Liver (tissue), 10 donors: ENCODE measurements at places on chromosomes 4 and X. TPM values are rescaled to one million over a fixed set of nuclear protein-coding genes. Genes with fewer than 3 reads are reported as not detected.

ARHGAP4 gene
- 12.5 TPM for total RNA-seq

RBMX2 gene
- total RNA-seq = 5.5 TPM

ERVMER34-1 gene
- total RNA-seq = under 0.01 TPM

GAGE12E gene
- total RNA-seq = not detected

CORIN gene
- 0.23 TPM for total RNA-seq

TCEAL2 gene
- not detected for total RNA-seq

TLR2 gene
- total RNA-seq = 15.6 TPM

DNA sequence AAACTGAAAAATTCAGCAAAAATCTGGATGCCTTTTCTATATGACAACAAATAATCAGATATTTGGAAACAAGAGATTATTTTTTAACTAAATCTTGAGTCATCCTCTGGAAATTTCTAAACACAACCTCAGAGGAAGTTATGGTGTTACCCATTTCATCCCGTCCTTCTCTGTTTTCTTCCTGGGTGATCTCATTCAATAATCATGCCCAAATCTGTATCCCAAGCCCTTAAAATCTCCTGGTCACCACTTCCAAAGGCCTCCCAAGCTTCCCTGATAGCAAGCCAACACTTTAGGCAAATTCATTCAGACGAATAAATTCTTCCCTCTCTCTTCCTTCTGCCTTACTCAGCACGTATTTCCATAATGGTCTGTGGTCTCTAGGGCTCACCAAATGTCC, 9.7 kb upstream of the SORCS2 start:
- peaks cover 1% of the 10 kb centered on the region for H3K27me3 ChIP-seq
- no peak overlapping the region for H3K27ac ChIP-seq
- H3K4me3 ChIP-seq = no peak overlapping the region
- no peaks in the 10 kb centered on the region for H3K36me3 ChIP-seq
- H3K4me1 ChIP-seq = no peaks in the 10 kb centered on the region

- H3K4me1 ChIP-seq = no peaks in the 10 kb centered on the region
- H3K4me3 ChIP-seq = no peak overlapping the region
- no peak for DNase-seq
Measured at GRCh38 chr4:56626963-56627362, 54.1 kb downstream of the HOPX start.

GRCh38 chrX:103373581-103373980, 2.8 kb upstream of the BEX3 start:
- no peaks in the 10 kb centered on the region for H3K4me1 ChIP-seq
- DNase-seq = no peak
- no peaks in the 10 kb centered on the region for H3K36me3 ChIP-seq

GRCh38 chr4:56271131-56271530, 116.2 kb downstream of the AASDH start:
- no peak overlapping the region for H3K27ac ChIP-seq
- no peaks in the 10 kb centered on the region for H3K36me3 ChIP-seq
- H3K27me3 ChIP-seq = no peaks in the 10 kb centered on the region
- no peak for DNase-seq
- H3K4me3 ChIP-seq = no peak overlapping the region

DNA sequence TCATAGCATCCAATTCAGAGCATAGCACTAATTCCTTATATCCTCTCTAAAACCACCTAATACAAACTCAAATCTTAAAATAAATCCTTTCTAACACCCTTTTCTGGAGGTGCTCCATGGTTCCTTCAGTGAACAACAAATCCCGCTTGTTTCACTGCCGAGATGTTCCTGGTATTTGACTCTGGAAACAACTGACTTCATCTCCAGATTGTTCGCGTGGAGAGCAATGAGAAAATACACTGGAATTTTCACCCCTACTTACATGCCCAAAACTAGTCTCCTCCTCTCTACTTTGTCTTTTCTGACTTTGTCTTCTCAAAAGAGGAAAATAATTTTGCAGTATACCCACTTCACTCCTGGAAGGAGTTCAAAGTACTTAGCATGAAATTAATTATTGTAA, 129.0 kb downstream of the PLS3 start:
- no peaks in the 10 kb centered on the region for H3K36me3 ChIP-seq
- H3K4me1 ChIP-seq = peaks cover 6% of the 10 kb centered on the region

GRCh38 chr4:98474408-98474844, 184.0 kb downstream of the TSPAN5 start:
- no peaks in the 10 kb centered on the region for H3K36me3 ChIP-seq
- DNase-seq = no peak
- no peak overlapping the region for H3K27ac ChIP-seq
- no peaks in the 10 kb centered on the region for H3K4me1 ChIP-seq

DNA sequence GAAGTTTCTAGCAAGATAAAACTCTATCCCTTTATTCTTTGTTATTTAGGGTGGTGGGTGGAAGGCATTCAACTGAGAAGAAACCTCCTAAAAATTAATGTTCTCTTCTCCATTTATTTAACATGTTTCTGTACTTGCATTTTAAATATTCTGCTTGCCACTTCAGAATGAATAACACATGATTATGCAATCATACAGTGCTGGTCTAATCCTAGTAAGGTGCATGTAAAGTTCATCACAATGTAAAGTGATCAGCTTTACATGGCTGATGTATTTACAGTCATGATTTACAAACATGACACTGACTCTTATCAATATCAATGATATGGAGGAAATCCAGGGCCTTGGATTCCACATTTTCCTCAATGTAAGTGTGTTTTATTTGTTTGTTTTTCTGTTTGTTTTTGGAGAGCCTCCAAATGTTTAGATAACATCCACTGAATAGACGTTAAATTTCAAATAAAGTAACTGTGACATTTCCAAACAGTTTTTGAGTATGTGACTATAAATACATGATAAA, 342.1 kb upstream of the CTSO start:
- no peaks in the 10 kb centered on the region for H3K4me1 ChIP-seq
- no peak overlapping the region for H3K27ac ChIP-seq
- no peaks in the 10 kb centered on the region for H3K36me3 ChIP-seq

- no peak overlapping the region for H3K4me3 ChIP-seq
- no peaks in the 10 kb centered on the region for H3K27me3 ChIP-seq
- H3K36me3 ChIP-seq = no peaks in the 10 kb centered on the region
- H3K4me1 ChIP-seq = no peaks in the 10 kb centered on the region
Measured at GRCh38 chr4:31104043-31104442, 383.9 kb downstream of the PCDH7 start.

DNA sequence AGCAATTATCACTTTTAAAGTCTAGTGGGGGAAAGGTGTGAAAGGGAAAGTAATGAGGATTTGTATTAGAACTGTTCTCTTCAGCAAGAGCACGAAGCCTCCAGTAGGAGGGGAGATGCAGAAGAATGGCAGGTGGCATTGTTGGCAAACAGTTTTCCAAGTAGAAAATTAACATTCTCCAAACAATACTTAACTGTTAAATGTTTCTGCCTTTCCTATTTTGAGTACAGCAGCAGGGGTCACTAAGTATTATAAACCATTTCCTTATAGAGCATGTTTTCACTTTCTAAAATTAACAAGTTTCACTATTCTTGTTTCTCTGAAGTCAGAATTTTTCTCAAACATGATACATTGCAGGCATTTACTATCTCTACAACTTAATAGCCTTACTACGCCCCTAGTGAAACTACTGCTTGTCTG, 58.7 kb downstream of the LEF1 start:
- H3K27me3 ChIP-seq = no peaks in the 10 kb centered on the region
- H3K4me1 ChIP-seq = no peaks in the 10 kb centered on the region
- DNase-seq = no peak
- no peak overlapping the region for H3K4me3 ChIP-seq
- H3K36me3 ChIP-seq = no peaks in the 10 kb centered on the region

DNA sequence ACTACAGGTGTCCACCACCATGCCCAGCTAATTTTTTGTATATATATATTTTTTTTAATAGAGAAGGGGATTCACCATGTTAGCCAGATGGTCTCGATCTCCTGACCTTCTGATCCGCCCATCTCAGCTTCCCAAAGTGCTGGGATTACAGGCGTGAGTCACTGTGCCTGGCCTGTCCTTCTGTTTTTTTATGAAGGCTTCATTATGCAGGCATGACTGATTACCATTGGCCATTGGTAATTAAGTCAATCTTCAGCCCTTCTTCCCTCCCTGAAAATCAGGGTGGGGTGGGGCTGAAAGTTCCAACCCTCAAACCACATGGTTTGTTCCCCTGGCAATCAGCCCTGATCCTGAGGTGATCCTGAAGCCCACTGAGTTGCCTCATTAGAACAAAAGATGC, 336.9 kb downstream of the PTTG2 start:
- H3K4me1 ChIP-seq = no peaks in the 10 kb centered on the region
- H3K4me3 ChIP-seq = no peak overlapping the region
- H3K27me3 ChIP-seq = no peaks in the 10 kb centered on the region
- DNase-seq = no peak

- no peak overlapping the region for H3K27ac ChIP-seq
- no peaks in the 10 kb centered on the region for H3K27me3 ChIP-seq
- H3K4me1 ChIP-seq = peaks cover 35% of the 10 kb centered on the region
- no peaks in the 10 kb centered on the region for H3K36me3 ChIP-seq
- no peak overlapping the region for H3K4me3 ChIP-seq
Measured at GRCh38 chr4:4254666-4255065, 6.6 kb upstream of the TMEM128 start.

GRCh38 chr4:186792728-186793366, 69.2 kb upstream of the FAT1 start:
- no peak overlapping the region for H3K4me3 ChIP-seq
- no peaks in the 10 kb centered on the region for H3K36me3 ChIP-seq
- no peak for DNase-seq
- H3K4me1 ChIP-seq = peaks cover 5% of the 10 kb centered on the region
- no peaks in the 10 kb centered on the region for H3K27me3 ChIP-seq

DNA sequence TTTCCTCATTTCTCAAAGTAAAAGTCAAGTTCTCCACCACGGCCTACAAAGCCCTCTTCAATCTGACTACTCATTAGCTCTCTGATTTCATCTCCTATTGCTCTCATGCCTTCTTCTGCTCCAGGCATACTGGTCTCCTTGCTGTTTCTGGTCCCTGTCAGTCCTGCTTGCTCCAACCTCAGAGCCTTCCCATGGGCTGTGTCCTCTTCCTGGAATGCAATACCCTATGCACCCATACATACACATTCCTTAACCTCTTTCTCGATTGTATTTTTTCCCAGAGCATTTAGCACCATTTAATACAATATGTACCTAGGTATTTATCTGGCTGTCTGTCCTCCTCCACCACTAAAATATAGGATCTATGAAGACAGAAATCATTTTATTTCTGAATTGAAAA, 385.2 kb downstream of the GASK1B start:
- H3K27me3 ChIP-seq = no peaks in the 10 kb centered on the region
- H3K4me1 ChIP-seq = no peaks in the 10 kb centered on the region
- H3K27ac ChIP-seq = no peak overlapping the region
- H3K36me3 ChIP-seq = no peaks in the 10 kb centered on the region

- no peaks in the 10 kb centered on the region for H3K36me3 ChIP-seq
- no peaks in the 10 kb centered on the region for H3K4me1 ChIP-seq
- H3K27me3 ChIP-seq = no peaks in the 10 kb centered on the region
- H3K27ac ChIP-seq = no peak overlapping the region
- no peak overlapping the region for H3K4me3 ChIP-seq
- no peak for DNase-seq
Measured at GRCh38 chrX:9912351-9913145, 54.6 kb upstream of the CLDN34 start.

DNA sequence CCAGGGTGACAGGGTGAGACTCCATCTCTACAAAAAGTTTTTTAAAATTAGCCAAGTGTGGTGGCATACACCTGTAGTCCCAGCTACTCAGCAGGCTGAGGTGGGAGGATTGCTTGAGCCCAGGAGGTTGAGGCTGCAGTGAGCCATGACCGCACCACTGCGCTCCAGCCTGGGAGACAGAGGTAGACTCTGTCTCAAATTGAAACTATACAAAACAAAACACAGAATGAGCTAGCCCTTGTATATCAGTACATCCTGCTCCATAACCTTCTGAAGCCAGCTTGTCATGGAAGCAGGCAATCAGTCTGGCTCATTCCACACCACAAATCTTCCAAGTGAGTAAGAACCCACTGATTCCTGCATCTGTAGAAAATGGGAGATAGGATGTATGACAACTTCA, 49.0 kb downstream of the CD99L2 start:
- H3K4me1 ChIP-seq = peaks cover 12% of the 10 kb centered on the region
- H3K27me3 ChIP-seq = no peaks in the 10 kb centered on the region
- no peaks in the 10 kb centered on the region for H3K36me3 ChIP-seq
- H3K4me3 ChIP-seq = no peak overlapping the region
- peak overlapping the region; percentile 71 for H3K27ac ChIP-seq
- no peak for DNase-seq

DNA sequence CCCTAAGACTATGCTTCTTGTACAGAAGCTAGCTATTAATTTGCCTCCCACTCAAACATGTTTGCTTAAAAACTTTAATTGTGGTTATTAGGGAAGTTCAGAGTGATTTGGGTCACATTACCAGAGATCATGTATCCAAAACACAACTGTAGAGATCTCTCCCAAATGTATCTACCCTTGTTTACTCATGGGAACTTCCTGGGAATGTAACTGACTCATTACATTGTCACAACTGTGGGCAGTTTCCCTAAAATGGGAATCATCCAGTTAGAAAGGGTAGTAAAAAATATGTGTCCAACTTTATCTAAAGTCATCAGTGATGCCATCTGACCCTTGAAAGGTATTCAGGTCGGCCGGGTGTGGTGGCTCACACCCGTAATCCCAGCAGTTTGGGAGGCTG, 40.3 kb upstream of the GLRA3 start:
- no peak overlapping the region for H3K27ac ChIP-seq
- no peak overlapping the region for H3K4me3 ChIP-seq
- DNase-seq = no peak
- no peaks in the 10 kb centered on the region for H3K36me3 ChIP-seq
- peaks cover 2% of the 10 kb centered on the region for H3K4me1 ChIP-seq
- H3K27me3 ChIP-seq = no peaks in the 10 kb centered on the region

DNA sequence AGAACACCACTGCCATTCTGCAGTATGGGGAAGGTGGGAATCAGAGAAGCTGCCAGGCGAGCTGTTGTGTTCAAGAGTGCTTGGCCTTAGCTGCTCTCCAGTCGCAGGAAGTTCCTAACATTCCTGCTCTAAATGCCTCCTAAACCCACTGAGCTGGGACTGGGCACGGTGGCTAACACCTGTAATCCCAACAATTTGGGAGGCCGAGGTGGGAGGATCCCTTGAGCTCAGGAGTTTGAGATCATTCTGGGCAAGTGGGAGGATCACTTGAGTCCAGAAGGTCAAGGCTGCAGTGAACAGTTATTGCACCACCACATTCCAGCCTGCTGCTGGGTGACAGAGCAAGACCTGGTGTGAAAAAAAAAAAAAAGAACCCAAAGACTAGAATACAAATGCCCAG, 690.3 kb upstream of the FAM241A start:
- no peak for DNase-seq
- H3K4me3 ChIP-seq = no peak overlapping the region
- no peak overlapping the region for H3K27ac ChIP-seq
- H3K36me3 ChIP-seq = no peaks in the 10 kb centered on the region

- no peaks in the 10 kb centered on the region for H3K36me3 ChIP-seq
- H3K4me3 ChIP-seq = no peak overlapping the region
- H3K27ac ChIP-seq = no peak overlapping the region
- DNase-seq = no peak
- H3K4me1 ChIP-seq = no peaks in the 10 kb centered on the region
Measured at GRCh38 chrX:78513971-78514738, 145.0 kb downstream of the RTL3 start.

GRCh38 chr4:32417113-32417704, 1697.0 kb downstream of the PCDH7 start:
- H3K27ac ChIP-seq = no peak overlapping the region
- H3K27me3 ChIP-seq = no peaks in the 10 kb centered on the region
- no peak overlapping the region for H3K4me3 ChIP-seq
- DNase-seq = no peak
- H3K36me3 ChIP-seq = no peaks in the 10 kb centered on the region
